ENCODE measurements at places on chromosomes 4 and X.

- DNase-seq: no peak
Measured at GRCh38 chr4:1027219-1027914, 15.9 kb downstream of the FGFRL1 start.

GRCh38 chr4:1412376-1413203, 6.3 kb upstream of the NKX1-1 start:
- DNase-seq: no peak

GRCh38 chr4:1511441-1512041, 105.3 kb upstream of the NKX1-1 start:
- DNase-seq: peak; percentile 26

- DNase-seq: no peak
Measured at GRCh38 chr4:159269116-159269515, 166.2 kb downstream of the RAPGEF2 start.

DNA sequence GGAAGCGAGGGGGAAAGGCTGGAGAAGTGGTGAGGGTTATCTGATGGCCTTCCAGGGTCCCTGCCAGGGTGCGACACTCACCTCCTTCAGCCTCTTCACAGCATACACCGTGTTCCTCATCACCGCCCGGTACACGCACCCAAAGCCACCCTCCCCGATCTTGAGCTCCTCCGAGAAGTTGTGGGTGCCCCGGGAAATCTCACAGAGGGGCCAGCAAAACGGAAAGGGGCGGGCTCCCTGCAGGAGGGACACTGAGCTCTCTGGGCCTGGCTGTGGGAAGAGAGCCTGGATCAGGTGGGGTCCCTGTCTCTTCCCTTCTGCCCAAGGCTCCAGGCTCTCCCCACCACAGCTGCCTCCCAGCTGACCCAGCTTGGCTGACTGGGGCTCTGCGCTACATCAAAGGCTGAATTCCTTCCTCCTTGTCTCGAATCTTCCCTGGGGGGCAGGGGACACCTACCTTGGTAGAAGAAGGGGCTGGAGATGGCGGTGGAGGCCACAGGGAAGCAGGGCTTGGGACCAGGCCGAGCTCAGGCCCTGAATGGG, 1.1 kb downstream of the IRAK1 start:
- no peak for DNase-seq

DNA sequence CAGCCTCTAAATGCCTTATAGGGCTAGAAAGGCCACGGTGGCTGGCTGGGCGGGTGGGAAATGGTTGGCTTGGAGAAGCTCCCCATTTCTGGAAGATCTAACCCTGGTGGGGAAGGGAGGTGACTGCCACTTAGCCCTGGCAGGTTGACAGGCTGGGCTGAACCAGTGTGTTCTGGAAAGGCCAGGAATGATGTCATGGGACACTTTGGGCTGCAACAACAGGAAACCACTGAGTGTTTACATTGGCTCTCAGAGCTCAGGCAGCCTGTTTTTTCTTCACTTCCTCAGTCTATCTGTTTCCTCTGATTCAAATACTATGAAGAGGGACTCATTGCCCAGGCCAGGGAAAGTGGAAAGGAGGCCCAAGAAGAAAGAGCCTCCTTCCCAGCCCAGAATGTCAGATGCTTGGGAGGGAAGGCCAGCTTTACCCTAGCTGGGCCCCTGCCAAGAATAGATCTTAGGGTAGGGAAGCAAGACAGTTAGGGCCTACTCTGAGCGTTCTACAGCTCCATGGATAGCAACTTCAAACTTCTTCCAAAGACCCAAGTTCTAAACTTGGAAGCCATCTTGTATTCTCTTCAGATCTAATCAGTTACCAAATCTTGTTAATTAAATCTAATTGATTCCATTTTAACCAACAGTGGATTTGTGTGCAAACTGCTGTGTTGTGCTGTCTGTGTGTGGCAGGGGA, 65.8 kb upstream of the MSN start:
- DNase-seq: peak; percentile 20

- no peak for DNase-seq
Measured at GRCh38 chr4:185463541-185463940, 8.0 kb downstream of the CCDC110 start.

DNA sequence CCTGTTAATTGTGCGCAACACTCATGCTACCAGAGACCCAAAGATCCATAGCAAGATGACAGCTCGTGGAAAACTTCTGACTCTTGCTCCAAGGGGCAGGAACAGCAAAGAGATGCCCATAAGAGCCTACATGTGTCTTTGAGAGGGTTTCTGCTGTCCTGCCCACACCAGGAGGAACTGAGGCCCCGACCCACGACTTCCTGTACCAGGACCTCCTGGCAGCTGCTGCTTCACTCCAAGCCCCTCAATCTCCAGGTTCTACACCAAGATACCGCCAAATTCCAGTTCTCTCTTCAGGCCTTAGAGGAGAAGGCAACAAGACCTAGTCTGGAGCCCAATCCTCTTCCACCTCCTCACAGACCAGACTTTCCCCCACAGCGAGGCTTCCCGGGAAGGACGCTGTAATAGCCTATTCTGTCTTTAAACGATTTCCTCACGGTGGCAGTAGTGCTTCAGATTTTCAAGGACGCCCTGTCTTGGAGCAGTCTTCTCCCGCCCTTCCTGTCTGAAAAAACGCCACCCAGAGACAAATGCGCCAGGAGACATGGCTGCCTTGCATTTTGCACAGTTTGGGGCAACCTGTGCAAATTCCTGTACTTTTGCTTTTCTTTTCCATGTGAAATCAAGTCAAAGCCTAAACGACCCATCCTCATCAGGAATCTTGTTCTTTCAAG, 230.2 kb upstream of the STK26 start:
- peak; percentile 92 for DNase-seq

DNA sequence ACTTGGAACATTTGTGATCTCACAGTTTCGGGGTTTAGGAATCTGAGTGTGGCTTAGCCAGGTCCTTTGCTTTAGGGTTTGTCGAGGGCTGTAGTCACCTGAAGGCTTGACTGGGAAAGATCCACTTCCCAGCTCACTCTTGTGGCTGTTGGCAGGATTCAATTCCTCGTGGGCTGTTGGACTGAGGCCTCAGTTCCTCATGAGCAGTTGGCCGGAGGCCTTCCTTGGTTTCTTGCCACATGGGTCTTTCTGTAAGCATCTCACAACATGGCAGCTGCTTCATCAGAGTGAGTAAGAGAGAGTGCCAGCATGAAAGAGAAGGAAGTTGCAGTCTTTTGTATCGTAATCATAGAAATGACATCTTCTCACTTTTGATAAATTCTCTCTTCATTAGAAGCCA, 11.1 kb downstream of the TXLNG start:
- no peak for DNase-seq

DNA sequence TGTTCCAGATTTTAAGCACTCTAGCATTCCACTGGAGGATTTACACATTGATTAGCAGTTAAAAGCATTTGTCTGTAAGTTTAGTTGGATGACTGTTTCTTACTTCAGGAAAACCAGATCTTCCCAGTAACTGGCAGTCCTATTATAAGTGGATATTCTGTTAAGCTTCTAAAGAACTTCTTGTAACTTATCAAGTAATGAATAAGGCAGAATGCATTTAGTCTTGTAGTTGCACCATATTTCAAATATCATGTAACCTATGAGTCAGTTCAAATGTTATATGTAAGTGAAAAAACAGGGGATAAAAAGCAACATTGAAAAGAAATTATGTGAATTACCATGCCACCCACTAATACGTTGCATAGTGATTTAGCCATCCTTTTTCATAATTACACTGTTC, 30.2 kb upstream of the TENM3 start:
- DNase-seq: no peak

DNA sequence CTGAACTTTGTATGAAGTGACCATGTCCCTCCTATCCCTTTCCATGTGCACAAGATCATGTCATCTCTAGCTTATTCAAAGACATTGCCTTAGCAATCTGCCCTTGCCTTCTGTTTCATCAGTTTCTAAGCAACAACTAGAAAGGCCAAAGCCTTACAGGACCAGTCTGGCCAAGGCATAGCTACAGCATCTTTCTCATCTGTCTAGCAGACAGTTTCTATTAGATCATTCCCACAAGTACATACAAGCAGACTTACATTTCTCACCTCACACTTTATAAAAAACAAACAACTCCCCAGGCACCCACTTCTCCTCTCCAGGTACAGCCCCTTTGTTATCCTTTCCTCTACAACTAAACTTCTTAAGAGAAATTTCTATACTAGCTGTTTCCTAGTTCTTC, 188.7 kb upstream of the AADAT start:
- DNase-seq: no peak

DNA sequence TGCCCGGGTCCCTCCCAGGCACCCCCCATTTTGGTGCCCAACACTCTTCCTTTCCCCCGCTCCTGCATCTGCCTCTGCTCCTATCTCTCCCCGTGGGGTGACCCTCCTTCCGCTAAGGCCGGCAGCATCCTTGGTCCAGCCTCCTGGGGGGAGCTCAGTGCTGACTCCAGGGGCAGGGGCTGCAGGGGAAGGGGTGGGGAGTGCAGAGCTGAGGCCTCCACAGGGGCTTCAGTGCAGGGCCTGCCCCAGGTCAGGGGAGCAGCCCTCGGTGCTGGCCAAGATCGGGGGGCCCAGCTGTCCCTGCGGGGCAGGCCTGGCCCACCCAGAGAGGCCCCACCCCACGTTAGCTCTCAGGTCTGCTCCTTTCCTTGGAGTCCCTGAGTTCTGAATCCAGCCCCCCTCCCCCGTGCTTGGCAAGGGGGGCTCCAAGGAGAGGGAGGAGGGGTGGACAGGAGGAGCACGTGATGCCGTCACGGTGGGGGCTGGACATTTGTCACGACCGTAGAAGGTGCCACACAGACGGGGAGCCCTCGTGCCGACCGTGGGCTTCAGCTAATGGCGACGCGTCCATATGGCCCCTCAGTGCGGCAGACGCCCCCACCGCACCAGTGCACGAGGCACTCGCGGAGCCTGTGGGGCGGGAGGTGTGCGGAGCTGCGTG, 63.5 kb upstream of the ADRA2C start:
- DNase-seq: no peak

DNA sequence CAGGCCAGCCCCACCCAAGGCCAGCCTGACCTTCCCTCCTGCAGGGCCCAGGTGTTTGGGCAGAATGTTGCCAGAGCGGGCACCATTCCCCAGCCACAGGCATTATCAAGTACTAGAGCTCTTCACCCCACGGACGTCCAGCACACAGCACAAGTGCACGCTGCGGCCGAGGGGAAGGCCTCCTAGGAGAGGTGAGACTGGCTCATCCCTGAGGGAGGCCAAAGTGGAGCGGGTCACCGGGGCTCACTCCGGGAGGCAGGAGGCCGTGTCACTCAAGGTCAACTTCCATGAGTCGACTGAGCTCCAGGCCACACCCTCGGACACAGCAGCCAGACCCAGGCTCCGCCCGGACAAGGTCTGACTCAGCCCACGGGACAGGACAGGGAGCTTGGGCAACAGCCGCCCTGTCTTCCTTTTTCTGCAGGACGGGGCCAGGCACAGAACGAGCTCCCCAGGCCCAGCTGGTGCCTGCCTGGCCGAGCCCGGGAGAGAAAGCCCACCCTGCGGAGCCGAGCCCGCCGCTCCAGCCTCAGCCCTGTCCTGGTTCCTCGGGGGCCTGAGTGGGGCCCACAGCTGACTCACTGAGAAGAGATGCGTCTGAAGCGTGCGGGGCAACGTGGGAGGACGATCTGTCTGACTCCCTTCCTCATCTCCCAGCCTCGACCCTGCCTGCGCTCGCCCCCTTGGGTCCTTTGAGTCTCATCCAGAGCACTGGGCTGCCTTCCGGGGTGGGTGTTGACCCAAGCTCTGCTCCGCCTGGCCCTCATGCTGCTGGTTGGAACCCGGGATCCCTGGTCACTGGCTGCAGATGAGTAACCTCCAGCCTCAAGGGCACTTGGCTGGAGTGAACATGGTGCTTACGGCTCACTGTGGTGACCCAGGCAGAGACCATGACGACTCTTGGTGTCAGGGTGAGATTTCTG, 1.6 kb downstream of the SLC49A3 start:
- peak; percentile 71 for DNase-seq

DNA sequence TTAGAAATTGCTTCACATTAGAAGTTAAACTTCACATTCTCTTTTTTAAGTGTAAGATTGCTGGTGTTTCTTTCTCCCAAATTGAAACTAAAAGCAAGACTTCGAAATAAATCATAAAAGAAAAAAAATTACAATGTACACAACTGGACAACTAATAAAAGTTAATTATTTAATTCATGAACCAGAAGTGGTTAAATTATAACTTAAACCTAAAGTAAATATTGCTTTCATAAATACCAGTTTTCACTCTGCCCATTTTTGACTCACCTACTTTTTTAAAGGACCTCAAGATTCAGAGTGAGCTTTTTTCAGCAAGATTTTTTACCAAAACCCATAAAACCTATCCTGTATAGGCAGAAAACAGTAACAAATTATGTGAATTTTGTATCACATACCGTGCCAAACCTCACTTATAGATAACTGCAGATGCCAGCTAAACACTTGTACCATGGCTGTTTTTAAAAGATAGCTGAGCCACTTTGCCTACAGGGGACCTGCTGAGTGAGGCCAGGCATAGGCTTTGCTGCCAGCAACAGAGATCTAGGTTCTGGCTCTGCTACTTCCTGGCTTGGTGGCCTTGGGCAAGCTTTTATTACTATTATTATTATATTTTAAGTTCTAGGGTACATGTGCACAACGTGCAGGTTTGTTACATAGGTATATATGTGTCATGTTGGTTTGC, 259.8 kb downstream of the NR3C2 start:
- DNase-seq: no peak

GRCh38 chr4:89640620-89641366, 196.2 kb downstream of the SNCA start:
- DNase-seq: peak; percentile 92

DNA sequence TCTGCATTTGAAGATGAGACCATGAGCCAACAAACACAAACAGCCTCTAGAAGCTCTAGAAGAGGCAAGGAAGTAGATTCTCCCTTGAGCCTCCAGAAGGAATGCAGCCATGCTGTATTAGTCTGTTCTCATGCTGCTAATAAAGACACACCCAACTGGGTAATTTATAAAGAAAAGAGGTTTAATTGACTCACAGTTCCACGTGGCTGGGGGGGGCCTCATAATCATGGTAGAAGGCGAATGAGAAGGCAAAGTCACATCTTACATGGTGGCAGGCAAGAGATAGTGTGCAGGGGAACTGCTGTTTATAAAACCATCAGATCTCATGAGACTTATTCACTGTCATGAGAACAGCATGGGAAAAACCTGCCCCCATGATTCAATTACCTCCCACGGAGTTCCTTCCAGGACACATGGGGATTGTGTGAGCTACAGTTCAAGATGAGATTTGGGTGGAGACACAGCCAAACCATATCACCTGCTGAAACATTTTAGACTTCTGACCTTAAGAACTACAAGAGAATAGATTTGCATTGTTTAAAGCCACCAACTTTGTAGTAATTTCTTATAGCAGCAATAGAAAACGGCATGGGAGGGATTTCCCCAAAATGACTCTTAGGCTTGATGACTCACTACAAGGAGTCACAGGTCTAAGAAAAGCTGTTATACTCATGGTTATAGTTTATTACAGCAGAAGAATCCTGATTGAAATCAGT, 284.4 kb upstream of the SFRP2 start:
- DNase-seq: no peak

- DNase-seq: no peak
Measured at GRCh38 chr4:161003418-161004057, 1160.3 kb downstream of the FSTL5 start.
